Kidney glomerular epithelial cell (primary cell): ENCODE measurements at places on chromosomes 16 and 17.

DNA sequence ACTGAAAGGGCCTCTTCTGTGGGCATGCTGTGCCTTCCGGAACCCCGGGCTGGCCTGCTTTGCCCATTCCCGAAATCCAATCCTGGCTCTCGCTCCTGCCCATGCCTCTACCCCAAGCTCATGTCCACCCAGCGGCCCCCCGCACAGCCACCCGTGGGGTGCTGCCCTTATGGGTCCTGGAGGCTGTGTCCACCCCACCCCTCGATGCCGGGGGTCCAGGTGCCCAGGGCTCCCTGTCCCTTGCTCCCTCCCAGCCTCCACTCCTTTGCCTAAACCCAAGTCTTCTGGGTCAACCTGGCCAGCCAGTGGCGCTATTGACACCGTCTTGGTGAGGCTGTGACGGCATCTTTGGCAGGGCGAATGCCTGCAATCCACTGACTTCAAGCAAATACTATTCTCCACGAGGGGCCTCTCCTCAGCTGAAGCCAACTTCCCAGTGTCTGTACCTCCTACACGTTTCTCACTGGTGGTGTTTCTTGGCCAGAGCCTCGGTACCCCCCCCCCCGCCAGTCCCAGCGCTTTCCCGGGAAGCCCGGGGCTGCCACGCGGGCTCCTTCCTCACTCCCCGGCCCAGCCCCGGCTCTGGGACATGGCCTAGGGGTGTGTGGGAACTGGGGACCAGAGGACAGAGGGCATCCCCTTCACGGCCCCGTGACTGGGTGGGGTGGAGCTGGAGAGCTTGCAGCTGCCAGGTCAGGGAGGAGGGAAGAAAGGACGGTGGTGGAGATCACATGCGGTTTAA lies 12.2 kb upstream of the DUS1L start:
- no peak for DNase-seq

DNA sequence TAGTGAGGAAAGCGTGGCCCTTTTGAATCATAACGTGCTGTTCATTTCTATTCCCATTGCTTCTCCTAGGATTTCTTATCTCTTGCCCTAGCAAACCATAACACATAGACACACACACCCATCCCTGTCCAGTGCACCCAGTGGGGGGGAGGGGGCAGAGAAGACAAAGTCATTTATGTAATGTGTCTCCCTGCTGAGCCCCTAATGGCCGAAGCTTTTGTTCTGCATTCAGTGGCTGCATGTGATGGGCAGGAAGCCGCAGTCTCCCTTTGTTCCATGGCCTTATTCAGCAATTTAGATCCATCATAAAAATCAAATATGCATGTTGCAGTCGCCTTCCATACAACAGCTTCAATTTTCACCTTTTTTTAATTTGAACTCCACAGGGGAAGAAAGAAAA lies 325.4 kb downstream of the ZFHX3 start:
- DNase-seq: no peak

DNA sequence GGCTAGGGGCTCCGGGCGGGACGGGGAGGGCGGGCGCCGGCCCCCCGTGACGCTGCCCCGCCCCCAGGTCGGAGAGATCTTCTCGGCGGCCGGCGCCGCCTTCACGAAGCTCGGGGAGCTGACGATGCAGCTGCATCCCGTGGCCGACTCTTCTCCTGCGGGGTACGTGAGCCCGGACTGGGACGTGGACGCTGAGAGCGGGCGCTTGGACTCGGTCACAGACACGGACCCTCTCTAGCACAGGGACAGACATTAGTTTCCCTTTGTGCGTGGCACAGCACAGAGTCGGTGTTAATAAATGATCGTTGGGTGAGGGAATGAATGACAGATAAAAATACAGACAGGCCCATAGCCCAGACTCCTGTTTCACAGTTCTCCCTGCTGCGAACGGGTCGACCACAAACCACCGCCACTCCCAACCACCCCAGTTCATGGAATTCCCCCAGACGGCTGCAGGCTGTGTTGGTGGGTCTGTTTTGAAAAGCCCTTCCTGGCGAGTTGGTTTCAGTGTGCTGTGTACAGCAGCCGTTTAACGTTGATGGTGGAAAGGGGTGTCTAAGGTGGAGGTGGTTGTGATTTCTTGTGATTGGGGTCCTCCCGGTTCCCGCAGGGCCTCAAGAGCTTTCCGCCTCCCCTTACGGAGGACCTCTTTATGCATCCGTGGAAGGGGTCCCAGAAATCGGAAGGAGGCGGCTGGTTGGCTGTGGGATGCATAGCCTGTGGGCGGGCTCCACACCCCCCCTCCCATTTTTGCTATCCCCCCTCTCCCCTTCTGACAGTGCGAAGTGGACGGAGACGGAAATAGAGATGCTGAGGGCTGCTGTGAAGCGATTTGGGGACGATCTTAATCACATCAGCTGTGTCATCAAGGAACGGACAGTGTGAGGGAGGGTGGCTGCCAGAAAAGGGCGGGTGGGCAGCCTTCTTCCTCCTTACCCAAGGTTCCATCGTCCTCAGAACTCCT lies 2.9 kb downstream of the RNASEK start:
- peak; percentile 52 for DNase-seq

DNA sequence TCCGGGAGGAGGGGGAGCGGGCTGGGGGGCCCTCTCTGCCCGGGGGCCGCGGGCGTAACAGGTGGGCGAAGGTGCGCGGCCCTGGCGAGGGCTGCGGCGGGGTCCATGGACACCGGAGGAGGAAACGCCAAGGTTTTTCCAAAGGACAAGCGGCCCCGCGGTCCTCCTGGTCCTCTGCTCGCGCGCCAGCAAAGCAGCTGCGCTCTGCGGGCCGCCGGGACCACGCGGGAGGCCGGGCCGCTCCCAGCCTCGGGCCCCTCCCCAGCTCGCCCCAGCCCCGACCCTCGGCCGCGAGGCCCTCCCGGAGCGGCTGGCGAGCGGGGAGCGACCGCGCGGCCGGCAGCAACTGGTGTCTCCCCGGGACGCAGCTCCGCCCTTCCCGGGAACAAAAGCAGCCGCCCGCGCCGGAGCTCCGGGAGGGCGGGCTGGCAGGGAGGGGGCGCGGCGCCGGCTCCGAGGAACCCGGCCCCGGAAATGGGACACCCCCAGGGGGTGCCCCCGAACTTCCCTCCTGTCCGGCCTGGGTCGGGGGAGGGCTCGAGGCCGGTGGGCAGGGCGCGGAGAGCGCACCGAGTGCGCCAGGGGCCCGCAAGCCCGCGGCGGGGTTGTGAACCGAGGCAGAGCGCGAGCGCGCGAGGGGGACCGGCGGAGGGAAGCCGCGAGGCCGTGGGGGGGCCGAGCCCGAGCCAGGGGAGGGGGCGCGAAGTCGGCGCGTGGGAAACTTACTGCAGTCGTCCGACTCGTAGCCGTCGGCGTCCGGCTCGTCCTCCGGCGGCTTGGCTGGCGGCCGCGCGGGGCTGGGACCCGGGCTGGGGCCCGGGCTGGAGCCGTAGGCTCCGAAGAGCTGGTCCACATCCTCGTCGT lies 837 bp downstream of the DOC2B start:
- DNase-seq: no peak

DNA sequence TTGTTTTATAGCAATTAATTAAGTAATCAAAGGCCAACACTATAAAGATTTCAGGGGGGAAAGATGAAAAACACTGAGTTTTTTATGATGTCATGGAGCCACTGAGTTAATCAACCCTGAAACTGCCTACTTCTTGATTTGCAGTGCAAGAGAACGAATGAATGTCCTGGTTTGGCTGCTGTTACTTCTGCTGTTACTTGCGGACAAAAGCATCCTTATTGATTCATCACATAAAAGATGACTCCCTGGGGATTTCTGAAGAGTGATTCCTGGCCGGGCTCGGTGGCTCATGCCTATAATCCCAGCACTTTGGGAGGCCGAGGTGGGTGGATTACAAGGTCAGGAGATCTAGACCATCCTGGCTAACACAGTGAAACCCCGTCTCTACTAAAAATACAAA lies 10.9 kb upstream of the SPNS3 start:
- DNase-seq: no peak

DNA sequence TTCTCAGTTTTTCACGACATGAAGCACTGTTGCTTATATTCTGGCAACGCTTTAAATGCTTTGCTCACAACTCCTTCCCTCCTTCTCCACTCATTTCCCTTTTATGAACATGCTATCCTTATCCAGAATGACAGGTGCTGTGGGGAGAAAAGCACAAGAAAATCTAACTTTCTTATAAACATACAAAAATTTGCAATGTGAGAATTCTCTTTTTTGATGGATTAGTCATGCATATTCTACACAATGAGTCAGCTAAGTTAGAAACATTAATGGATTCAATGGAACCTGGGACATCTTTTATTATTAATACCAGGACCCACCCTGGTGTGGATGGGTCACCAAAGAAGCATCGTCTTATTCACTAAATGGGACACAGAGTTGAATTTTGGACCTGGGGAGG lies 234.6 kb upstream of the CDH5 start:
- DNase-seq: no peak

DNA sequence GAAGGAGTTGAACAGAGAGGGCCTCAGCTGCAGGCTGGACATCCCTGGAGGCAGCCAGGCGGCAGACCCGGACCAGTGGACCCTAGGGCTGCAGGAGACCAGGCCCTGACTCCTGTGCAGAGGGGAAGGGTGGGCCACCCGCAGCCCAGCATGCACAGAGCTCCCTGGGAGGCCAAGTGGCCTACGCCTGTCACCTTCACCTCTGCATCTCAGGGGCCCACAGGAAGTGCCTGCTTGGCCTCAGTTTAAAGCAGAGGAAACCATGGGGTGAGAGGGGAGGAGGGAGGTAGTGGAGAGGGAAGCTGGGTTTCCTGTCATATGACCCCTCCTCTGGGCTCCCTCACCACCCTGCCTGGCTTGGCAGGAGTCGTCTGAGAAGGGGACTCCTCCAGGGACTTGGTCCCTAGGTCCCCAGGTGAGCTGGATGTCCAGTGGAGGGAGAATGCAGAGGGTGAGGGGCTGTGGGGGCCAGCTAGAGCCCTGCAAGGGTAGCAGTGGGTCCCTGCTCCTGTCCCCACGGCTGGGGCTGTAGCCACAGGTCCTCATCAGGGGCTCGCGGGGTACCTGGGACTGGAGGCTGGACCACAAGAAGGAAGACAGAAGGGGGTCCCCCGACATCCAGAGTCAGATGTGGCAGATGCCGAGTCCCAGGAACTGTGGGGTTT lies at the start of gene TMC8:
Gene TMC8, plus strand, starts transcription at position 335 of the 665 bp plus-strand sequence. CDS start 818 bp downstream, outside the sequence.
- no peak for DNase-seq
